ENCODE measurements at places on chromosomes 5 and 9. TPM values are rescaled to one million over a fixed set of nuclear protein-coding genes. Genes with fewer than 3 reads are reported as not detected.

The ADGRV1 gene
- 55.4 TPM for total RNA-seq

The PCDHGB2 gene
- total RNA-seq: 3.8 TPM

The TSSK1B gene
- total RNA-seq: not detected

The ENHO gene
- 11.3 TPM for total RNA-seq

The P4HA2 gene
- total RNA-seq: 15.1 TPM

The SYNPO gene
- 1.7 TPM for total RNA-seq

The PCDHA13 gene
- 1.0 TPM for total RNA-seq

The TAF11L8 gene
- total RNA-seq: not detected

The F12 gene
- total RNA-seq: 3.5 TPM

The OR13J1 gene
- not detected for total RNA-seq

The PCDHA4 gene
- 3.5 TPM for total RNA-seq

The OGN gene
- total RNA-seq: not detected

The SERINC5 gene
- total RNA-seq: 54.7 TPM

The OR1J4 gene
- total RNA-seq: not detected

The RIMOC1 gene
- 42.7 TPM for total RNA-seq

The SPINK1 gene
- 2.0 TPM for total RNA-seq

The CARTPT gene
- not detected for total RNA-seq

The OR1J2 gene
- not detected for total RNA-seq

The OSMR gene
- 1.5 TPM for total RNA-seq

The MARCHF11 gene
- 0.37 TPM for total RNA-seq

The EFNA5 gene
- total RNA-seq: 19.0 TPM

The SPINK14 gene
- total RNA-seq: not detected

The CDHR2 gene
- total RNA-seq: 0.90 TPM

The CATSPER3 gene
- 0.50 TPM for total RNA-seq

The PDE6A gene
- not detected for total RNA-seq

The CDH9 gene
- total RNA-seq: 0.79 TPM

The KIAA1191 gene
- total RNA-seq: 128 TPM

The CLPTM1L gene
- total RNA-seq: 104 TPM

The WDR38 gene
- total RNA-seq: not detected

The ZNF454 gene
- not detected for total RNA-seq

The SAXO1 gene
- total RNA-seq: 0.09 TPM

The AP3B1 gene
- total RNA-seq: 41.8 TPM

The PCDHGA11 gene
- 2.7 TPM for total RNA-seq

The IL13 gene
- total RNA-seq: not detected

The IRX4 gene
- total RNA-seq: 3.4 TPM

The SLC12A2 gene
- total RNA-seq: 17.9 TPM

The ADAMTS19 gene
- total RNA-seq: 20.3 TPM

The GMCL2 gene
- not detected for total RNA-seq

The NDST1 gene
- total RNA-seq: 65.5 TPM

The LCN15 gene
- total RNA-seq: not detected

The SHISAL2B gene
- total RNA-seq: 5.0 TPM

The BARHL1 gene
- total RNA-seq: not detected

The GHR gene
- 0.20 TPM for total RNA-seq
